Activated CD8-positive, alpha-beta T cell treated with anti-CD3 and anti-CD28 coated beads, Interleukin-2, amount 10 ng/mL, durations not matched to agents 7 days and 5 days (primary cell): ENCODE measurements at places on chromosomes 4 and X.

DNA sequence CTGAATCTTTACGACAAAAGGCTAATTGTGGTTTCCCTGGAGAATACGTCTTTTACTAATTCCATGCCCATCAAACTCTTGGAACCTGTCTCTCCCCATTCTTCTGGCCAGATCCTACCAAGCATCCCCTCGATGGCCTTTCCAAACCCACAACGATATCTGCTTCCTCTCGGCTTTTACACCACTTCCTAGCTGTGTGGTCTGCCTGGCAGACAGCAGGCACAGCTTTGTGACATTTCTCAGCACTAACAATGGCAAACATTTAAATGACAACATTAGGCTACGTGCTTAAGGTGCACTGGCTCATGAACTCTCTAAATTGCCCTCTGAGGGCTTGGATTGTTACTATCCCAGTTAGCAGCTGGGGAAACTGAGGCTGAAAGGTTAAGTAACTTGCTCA, 141.0 kb downstream of the NSUN7 start:
- peak; percentile 44 for DNase-seq

- no peak for DNase-seq
Measured at GRCh38 chr4:152348670-152349069, 187.2 kb downstream of the FBXW7 start.

DNA sequence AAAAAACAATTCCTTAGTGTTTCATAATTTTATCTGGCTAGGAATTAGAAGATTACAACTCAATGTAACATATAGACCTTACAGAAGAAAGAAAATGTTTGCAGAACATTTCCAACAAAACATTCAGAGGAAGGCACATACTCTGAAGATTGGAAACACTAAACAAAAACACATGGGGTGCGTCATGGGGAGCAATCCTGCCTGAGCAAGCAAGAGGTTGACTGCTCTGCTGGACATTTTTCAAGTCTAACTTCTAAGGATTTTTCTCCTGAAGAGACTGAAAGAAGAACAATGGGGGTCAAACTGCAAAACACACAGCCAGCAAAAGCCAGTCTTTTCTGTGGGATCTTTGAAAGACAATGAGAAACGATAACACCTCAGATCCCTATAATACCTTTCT, 182.8 kb downstream of the GUCY2F start:
- no peak for DNase-seq

- DNase-seq, result no peak
Measured at GRCh38 chr4:177558995-177559394, 116.8 kb upstream of the AGA start.

DNA sequence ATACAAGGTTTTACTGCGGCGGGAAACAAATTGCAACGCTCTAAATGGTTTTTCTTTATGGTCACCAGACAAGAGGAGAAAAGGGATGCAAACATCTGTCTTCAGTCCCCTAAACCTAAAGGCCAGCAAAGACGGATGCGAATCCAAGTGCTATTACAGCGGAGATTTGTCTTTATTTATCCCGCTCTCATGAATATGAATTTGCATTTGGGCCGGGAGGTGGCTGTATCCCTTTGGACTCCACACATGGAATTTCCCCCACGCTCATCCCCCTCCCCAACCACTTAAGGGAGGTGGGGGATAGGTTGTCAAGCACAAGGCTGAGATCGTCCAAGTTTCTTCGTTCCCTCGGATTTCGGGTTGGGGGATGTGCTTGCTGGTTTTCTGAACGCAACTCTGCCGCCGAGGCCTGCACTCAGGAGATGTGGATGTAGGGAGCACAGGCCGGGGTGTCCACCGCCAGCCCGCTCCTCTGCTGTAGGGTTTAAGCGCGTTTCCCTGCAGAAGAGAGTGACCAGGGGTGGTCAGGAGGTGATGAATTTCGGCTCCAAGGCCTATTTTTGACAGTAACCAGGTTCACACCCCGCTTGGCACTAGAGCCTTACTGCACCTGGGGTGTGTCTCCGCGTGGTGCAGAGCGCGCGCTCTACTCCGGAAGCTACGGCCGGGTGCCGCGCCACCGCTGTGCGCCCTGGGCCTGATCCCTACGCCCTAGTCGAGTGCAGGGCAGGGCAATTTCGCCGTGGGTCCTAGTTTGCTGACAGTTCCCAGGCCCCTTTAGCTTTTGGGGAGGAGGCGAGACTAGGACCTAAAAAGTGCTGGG, 2.3 kb upstream of the PHOX2B start:
- DNase-seq, result no peak

DNA sequence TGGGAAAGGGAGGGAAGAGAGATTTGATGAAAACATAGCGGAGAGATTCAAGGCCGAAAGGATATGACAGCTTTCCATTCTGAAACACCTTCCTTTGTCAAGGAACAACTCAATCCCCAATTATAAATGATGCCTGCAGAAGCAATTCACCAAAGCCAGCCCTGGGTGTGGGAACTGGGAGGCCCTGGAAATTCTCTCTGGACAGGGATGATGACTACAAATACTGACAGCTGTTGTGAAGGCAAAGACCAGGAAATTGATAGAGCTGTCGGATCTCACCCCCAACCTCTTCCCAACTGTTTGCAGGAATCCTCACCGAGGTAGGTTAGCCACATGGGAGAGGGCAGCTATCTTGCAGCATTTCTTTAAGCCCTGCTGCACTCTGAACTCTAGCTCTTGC, 54.3 kb downstream of the CCDC149 start:
- no peak for DNase-seq

DNA sequence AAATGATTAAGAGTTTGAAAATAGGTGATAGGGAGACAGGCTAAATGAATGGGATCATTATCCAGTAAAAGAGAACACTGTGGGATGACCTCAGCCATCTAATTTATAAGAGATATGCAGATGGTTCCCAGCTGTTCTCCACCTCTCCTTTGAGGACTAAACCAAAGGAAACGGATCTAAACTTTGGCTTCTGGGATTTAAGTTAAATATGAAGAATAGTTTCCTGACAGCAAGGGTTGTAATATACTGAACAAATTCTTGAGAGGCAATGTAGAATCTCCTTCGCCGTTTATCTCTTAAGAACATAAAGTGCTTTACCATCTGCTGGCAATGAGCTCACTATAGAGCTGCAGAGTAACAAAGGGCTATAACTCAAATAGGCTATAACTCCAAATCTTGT, 35.4 kb upstream of the HPGDS start:
- no peak for DNase-seq

DNA sequence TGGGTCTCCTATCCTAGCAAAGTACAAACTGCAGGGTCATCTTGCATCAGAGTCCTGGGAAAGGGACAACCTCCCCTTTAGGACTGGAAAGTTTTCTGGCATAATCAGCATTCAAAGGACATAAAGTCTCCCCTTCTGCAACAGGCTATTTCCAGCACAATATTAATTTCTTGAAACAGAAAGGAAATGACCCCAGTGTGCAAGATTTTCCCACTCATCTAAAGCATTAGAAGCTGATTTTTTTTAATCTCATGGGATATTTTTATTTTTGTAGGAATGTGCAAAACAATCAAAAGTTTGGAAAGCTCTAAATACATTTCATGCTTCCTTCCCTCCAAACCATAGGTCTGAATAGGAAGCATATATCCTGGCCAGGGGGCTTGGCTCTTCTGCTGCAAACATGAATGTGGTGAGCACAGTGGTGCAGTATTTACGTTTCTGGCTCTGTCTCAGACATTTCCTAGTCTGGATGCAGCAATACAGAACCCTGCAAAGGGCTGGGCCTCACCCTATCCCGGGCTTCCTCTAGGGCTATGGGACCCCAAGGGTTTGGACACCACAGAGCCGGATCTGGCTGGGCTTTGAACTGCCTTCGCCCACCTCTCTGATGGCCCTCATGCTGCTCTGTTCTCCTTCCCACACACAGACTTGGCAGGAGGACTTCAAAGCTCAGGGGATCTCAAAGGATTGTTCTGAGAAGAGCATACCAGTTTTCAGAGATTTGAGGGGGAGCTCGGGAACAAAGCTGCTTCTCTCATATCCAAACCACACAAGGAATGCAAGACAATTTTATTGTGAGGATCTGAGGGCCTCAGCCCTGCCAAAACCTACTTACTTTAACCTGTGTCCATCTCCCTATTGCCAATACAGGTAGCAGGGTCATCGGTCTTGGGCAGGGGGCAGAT, 64.9 kb downstream of the POLR2B start:
- DNase-seq, result no peak

DNA sequence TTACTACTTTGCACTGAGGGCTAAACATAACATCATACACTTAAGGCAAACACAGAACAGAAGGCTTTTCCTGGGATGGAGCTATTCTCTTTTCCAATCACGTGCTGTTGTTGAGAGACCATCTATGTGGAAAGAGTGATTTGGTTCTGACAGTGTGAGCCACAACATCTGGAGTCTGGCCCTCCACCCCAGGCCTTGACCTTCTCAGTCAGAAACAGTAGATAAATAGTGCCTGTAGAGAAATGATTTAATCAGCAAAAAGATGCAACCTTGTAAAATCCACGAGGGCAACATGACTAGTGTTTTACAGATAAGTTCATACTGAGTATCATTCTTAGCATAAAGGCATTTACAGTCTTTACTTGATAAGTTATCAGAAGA, 10.8 kb upstream of the SFRP2 start:
- no peak for DNase-seq

GRCh38 chr4:110904435-110905065, 281.7 kb upstream of the PITX2 start:
- no peak for DNase-seq

DNA sequence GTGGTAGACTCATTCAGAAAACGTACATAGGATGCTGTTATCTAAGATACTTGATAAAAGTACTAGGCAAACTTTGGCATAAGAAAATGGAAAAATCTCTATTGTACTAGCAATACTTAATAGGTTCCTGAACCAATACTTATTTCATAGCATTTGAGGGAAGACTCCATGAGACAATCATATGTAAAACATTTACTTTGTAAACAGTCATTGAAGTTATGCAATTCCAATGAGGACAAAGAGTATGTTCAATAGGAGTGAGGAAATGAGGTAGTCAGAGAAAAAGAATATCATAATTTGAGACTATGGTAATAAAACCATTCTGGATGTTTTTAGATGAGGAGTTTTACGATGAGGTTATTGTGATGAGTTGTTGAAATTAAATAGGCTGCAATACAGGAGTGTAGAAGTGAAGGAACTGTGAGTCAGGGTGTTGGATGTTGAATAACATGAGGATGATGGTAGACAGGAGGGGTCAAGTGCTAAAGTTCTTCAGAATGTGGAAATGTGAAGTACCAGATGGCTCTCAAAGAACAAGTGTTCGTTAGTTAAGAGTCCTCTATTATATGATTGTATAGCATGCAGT, 397.9 kb downstream of the PPP3CA start:
- no peak for DNase-seq

GRCh38 chr4:140609548-140610425, 41.0 kb upstream of the UCP1 start:
- DNase-seq, result no peak

DNA sequence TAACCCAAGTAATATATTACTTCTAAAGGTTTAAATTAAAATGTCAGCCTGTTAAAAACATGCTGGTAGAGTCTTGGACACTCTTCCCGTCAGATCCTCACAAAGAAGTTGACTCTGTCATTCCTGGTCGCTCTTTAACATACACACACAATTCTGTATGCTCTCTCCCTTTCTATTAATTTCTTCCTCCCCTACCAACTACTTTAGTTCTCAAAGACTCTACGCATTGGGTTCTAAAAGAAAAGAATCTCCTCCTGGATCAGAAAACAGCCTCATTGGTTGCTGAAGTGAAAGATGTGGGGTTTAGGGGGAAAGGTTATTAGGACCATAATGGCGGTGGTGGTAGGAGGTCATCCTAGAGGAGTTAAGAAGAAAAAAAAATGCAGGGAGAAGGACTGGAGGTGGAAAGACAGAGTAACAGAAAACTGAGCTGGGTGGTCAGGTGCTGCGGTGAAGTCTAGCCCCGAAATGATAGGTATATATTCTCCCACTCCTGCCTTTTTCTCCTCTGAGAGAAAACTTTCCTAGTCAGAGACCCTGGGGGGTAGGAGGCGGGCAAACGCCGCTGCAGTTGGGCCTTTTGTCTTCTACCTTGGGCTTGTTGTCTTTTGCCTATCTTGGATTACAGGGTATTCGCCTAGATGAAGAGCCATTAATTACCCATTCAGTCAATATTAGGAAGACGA, 5.2 kb upstream of the PITX2 start:
- DNase-seq, result no peak

GRCh38 chr4:102574317-102574716, 73.2 kb downstream of the NFKB1 start:
- no peak for DNase-seq

- no peak for DNase-seq
Measured at GRCh38 chr4:55483315-55483714, 63.4 kb downstream of the CLOCK start.

GRCh38 chr4:158020734-158021346, 152.0 kb downstream of the GASK1B start:
- no peak for DNase-seq

DNA sequence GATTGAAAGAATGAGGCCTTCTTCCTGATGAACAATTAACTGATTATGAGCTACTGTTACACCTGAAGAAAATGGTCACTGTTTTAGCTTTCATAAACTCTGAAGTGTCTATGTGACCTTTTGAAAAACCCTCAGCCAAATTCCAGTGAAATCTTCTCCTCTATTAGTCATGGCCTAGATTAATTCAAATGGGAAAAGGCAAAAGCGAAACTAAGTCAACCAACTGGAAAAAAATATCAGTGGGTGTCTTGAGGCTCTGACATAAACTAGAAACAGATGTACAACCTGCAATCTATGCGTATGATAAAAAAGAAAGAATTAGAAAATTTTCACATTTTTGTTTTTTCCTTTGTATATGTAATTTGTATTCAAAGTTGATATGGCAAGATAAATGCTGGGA, 169.4 kb upstream of the BANK1 start:
- no peak for DNase-seq

- DNase-seq, result no peak
Measured at GRCh38 chr4:7587433-7588405, 153.0 kb upstream of the PSAPL1 start.

DNA sequence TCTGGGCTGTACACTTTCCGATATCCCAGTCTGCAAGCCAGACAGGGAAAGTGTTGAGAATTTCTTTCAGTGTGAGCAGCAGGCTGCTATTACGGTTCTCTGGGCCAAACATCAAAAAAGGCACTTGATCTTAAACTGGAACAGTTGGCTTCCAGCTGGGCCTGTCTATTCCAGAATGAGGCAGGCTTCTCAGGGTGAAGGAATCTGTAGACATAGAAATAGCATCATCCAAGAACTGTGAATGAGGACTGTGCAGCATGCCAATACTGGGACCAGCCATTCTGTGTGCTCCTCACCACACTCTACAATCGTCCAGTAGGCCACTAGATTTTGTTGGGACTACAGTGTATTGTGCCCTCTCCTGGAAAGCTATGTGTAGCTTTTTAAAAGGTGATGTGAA, 31.1 kb downstream of the ART3 start:
- DNase-seq, result no peak

DNA sequence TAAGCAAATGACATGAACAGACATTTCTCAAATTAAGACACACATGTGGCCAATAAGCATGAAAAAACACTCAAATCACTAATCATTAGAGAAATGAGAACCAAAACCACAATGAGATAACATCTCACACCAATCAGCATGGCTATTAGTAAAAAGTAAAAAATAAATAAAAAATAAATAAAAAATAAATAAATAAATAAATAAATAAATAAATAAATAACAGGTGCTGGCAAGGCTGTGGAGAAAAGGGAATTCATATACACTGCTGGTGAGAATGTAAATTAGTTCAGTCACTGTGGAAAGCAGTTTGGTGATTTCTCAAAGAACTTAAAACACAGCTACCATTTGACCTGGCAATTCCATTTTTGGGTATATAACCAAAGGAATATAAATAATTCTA, 167.1 kb upstream of the CNKSR2 start:
- DNase-seq, result no peak
